ENCODE measurements at places on chromosomes 4 and X.

DNA sequence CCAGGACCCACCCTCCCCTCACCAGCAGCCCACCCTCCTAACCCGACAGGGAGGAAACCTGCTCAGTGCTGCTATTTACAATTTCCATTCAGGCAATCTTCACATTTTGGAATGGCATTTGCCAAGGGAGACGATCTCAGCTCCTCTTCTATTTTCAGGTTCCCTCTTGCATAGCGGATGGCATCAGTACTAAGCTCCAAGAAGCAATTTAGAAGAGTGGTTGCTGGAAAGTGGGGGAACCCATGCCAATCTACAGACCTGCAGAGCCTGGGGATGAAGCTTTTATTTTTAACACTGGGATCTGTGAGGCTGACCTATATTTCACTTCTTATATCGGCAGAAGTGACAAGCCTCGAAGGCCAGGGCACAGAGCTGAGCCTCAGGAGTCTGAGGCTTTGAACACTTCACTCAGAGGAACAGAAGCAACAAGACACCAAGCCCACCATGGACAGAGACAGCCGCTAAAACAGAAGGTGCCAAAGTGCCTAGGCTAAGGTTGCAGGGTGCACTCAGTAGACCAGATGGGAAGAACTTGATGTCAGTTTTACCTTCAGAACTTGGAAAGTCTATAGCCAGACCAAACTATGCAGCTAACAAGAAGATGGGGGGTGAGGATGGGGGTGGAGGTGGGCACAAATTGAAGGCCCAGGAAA lies 44.0 kb downstream of the SCD5 start:
- no peak for DNase-seq

- peak; percentile 70 for DNase-seq
Observed at GRCh38 chr4:6752486-6752829, 30.1 kb upstream of the KIAA0232 start.

GRCh38 chrX:41692162-41692749 lies 3.5 kb downstream of the GPR34 start:
- no peak for DNase-seq

DNA sequence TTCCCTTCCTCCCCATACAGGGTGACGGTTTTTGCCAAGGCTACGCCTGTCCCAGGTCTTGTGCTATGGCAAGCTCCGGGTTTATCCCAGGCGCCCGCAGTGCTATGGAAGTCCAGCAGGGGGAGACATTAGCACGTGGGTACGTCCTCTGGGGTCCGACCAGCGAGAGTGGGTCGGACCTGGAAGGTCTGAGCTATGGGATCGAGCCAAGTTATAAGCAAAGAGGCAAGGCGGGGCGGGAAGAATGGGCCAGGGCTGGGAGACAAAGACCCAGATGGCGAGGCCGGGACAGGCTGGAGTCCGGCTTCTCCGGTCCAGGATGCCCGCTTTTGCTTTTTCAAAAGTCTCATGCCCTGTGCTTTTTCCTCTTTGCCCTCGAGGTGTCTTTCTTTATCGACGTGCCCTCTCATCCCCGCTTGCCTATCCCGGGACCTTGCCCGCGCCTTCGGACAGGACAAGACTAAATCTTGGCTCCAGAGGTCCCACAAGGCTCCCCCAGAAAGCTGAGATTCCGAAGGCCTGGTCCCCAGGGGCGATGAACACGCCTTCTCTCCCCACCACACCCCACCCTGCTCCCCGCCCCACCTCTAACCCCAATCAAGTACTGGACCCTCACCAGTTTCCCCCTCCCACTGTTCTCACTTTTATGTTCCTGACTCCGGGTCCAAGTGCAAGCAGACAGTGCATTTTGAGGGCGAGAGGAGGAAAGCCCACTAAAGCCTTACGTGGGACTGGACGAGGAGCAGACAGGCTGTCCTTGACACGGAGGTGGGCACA lies 785 bp upstream of the EFNB1 start:
- DNase-seq: peak; percentile 59

DNA sequence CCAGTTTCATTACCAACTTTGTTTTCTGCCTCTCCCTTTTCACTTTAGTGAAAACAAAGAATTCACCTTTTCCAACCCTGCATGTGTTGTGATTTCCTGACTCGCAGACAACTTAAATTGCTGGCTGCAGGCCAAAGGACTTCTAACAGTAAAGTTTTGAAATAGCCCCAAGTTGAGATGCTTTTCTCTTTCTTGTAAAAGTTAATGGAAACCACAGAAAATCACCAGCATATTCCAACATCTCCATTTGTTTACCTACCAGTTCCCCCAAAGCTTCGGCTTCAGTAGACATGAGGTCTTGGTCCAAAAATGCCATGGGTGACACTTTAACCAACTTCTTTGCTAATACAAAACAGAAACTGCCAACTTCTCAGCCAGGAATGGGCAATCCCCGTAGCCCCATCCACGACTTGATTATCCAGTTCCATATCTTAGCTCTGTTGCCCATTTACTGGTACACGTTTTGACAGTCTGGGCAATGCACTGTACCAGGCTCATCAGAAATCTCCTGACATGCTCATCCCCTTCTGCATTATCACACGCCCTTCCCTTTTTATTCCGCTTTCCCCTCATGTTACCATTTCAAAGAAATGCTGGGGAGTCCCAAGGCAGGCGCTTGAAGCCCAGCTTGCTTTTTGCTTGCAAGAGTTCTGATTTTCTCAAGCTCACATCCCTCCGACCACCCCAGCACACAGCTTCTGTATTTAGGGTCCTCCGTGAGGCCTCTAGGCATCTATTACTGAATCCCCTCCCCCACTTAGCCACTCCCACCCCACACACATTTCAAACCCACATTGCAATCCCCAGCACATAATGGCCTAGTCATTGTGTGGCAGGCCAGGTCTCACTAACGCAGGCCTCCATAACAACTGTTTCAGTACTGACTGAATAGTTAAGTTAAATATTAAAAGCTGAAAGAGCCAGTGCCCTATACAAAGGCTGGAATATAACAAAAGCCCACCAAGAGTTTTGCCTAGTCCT lies 137.9 kb upstream of the S100G start:
- DNase-seq: no peak

- no peak for DNase-seq
Observed at GRCh38 chr4:173883821-173884220, 353.8 kb upstream of the HAND2 start.

- no peak for DNase-seq
Observed at GRCh38 chr4:82898322-82899243, 2.0 kb upstream of the THAP9 start.

DNA sequence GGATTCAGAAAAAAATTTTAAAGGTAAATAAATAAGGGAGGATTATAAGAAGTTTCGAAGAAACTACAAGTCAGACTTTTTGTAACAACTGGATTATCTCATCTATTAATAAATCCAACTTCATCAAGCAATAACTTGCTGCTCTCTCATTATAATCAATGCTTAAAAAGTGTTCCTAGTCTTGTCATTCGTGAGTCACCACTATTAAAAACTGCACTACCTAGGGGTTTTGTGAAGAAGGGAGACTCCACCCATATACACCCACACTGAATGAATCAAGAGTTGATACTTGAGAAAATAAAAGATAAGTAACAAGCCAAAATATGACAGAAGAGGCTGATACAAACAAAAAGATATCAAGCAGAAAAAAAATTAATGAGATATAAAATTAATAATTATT lies 360.5 kb downstream of the ZNF674 start:
- no peak for DNase-seq

GRCh38 chr4:124018383-124019317 lies 622.1 kb downstream of the SPRY1 start:
- peak; percentile 88 for DNase-seq

GRCh38 chr4:7909463-7910262 lies 30.0 kb downstream of the AFAP1 start:
- no peak for DNase-seq

DNA sequence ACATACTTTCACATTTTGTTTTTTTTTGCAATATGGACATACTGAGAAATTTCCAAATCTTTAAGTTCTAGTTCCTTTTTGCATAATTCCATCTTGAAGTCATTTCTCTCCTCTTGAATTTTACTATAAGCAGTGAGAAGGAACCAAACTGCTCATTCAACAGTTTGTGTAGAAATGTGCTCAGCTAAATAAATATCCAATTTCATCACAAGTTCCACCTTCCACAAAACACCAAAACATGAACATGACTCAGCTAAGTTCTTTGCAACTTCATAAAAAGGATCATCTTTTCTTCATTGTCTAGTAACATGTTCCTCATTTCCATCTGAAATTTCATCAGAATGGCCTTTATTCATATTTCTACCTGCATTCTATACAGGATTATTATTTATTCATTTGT lies 77.3 kb upstream of the FGF13 start:
- no peak for DNase-seq

GRCh38 chr4:82748810-82749470 lies 49.7 kb downstream of the SCD5 start:
- no peak for DNase-seq

GRCh38 chr4:143559757-143560147 lies 46.2 kb downstream of the SMARCA5 start:
- no peak for DNase-seq
